ENCODE measurements at places on chromosomes 3 and 15.

DNA sequence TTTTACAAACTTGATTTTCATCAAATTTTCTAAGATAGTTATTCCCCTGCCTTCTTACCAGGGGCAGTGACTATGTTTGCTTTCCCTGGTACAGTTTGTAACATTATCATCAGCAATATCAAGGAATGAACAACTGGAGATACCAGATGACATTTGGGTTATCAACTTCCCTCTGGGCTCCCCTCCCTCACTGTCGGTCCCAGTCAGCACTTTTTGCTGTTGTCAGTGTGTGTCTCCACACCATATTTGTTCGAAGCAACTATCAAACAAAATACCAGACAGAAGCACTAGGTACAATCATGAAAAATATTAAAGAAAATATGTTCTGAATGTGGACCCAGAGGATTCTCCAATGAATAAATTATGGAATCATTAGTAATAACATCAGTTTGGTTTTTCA lies 75.3 kb downstream of the PLOD2 start:
- DNase-seq = no peak

GRCh38 chr3:45499529-45499928 lies 95.0 kb upstream of the LIMD1 start:
- no peak for DNase-seq

DNA sequence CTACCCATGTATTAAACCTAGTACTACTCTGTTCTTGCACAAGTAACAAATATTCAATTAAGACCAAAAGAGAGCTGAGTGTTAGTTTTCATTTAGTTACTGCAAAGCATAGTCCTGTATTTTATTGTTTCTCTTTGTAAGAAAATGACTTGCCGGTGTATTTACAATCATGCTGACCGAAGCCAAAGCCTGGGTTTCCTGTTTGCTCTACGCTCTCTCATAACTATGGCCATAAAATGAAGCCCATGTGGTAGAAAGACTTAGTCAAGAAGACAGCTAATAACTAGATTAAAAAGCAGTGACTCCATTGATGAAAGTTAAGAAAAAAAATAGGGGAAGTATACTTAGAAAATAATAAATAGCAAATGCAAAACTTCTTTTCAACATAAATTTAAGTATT lies 479.9 kb downstream of the CNTN4 start:
- DNase-seq = no peak

GRCh38 chr15:90130291-90130690 lies 28.0 kb upstream of the IDH2 start:
- DNase-seq = no peak

- DNase-seq = no peak
Observed at GRCh38 chr3:89606151-89606550, 498.7 kb downstream of the EPHA3 start.

GRCh38 chr3:67529915-67530314 lies 124.5 kb downstream of the SUCLG2 start:
- no peak for DNase-seq

DNA sequence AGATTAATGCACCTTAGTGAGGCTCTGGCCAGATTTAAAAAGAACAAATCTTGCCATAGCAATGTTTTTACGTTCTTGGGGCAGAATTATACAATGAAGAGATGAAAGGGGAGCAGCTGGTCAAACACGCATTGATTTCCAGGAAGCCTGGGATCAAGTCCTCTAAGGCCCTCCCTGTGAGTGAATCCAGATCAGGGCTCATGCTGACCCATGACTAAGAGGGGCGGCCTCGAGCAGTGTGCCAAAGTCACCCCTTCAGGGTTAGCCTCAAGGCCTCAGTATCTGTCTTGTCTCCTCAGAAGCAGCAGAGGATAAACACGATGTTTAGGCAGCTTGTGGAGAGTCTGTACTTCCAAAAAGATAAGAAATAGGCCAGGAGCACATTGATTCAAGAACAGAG lies 9.3 kb upstream of the RBP1 start:
- no peak for DNase-seq

GRCh38 chr3:67030785-67031740 lies 33.0 kb downstream of the KBTBD8 start:
- DNase-seq = no peak

GRCh38 chr3:43223670-43224364 lies 62.5 kb upstream of the SNRK start:
- no peak for DNase-seq

DNA sequence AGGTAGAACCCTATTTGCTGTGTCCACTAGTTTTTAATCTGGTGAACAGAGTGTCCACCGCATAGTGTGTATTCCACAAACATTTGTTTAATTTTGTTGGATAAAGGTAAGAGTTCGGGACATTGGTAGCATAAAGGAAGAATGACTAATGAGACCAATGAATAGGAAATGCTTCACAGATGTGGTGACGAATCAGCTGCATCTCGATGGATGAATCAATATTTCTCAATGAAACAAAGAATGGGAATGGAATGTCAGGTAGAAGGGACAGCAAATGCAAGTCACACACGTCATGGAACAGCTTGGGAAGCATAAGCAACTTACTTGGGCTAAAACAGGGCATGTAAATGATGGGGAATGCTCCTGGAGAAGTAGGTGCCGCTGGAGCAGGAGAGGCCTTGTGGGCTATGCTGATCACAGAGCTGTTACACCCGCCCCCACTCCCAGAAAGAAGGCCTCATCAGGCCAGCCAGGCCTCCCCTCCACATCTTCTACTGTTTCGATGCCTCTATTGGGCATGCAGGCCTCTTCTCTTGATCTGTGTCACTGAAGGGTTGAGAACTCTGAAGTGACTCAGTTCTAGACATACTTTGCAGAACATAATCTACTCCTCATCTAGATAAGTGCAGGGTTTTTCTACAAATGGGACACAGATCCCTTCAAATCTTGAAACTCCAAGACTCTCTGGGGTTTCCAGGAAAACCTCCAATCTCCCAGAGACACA lies 120.0 kb upstream of the GADL1 start:
- DNase-seq = no peak

- no peak for DNase-seq
Observed at GRCh38 chr15:50046867-50047266, 72.2 kb downstream of the ATP8B4 start.

GRCh38 chr15:80730387-80730786 lies 35.3 kb downstream of the ABHD17C start:
- no peak for DNase-seq

DNA sequence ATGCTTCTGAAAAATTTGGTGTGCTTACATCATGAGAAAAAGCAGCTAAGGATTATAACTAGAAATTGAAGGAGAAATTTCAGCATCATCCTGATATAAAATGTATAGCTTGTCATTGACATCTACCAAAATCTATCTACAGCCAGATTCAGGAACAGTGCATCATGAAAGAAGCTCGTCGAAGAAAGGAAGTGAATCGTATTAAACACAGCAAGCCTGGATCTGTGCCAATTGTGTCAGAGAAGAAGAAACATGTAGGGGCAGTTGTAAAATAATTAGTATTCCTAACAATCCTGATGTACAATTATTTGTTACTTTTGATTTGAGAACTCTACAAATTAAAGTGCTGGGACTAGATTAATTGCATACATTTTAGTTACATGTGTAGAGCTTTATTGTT lies 37.2 kb downstream of the AP4E1 start:
- no peak for DNase-seq

GRCh38 chr3:66099541-66100065 lies 60.9 kb upstream of the MAGI1 start:
- no peak for DNase-seq

GRCh38 chr3:58034738-58035523 lies 26.7 kb downstream of the FLNB start:
- DNase-seq = no peak

- DNase-seq = no peak
Observed at GRCh38 chr3:48413611-48414010, 16.3 kb downstream of the PLXNB1 start.

- DNase-seq = no peak
Observed at GRCh38 chr3:96776818-96777217, 37.6 kb upstream of the EPHA6 start.

DNA sequence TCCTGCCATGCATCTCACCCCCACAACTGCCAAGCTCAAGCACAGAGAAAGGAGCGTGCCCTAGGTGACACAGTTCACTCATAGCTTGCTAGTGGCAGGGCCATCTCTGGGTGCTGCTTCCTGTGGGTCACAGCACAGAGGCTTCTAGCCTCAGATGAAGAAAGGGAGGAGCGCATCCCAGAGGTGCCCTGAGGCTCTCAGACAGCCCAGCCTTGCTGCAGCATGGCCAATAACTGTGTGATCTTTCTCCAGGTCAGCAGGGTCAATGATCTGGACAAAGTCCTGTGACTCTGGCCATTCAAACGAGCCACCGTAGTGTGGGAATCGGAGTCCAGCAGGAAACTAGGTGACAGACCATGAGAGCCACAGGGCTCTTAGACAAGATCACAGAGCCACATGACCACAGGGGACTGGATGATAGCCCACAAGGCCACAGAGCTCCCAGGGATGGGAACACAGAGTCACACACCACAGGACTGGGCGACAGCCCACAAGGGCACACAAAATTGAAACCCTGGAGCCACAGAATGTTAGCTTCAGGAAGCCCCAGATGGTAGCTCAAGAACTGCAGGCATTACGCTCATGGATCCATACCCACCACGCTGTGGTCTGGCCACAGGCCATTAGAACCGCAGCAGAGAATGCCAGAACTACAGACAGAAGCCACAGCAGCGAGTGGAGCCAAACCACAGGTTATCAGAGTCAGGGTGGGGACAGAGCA lies 25.9 kb upstream of the GRIP2 start:
- no peak for DNase-seq

- DNase-seq = no peak
Observed at GRCh38 chr3:195044411-195044810, 226.5 kb downstream of the XXYLT1 start.
